ENCODE measurements at places on chromosomes 11 and 22. TPM values are rescaled to one million over a fixed set of nuclear protein-coding genes. Genes with fewer than 3 reads are reported as not detected.

The CCDC89 gene
- total RNA-seq, result 0.24 TPM

The TMEM109 gene
- 124 TPM for total RNA-seq

The SMC1B gene
- total RNA-seq, result not detected

The KCNA4 gene
- 8.1 TPM for total RNA-seq

The DEPDC5 gene
- 7.0 TPM for total RNA-seq

The OR5D18 gene
- not detected for total RNA-seq

The IL18BP gene
- total RNA-seq, result 3.0 TPM

The MTNR1B gene
- total RNA-seq, result not detected

The NXPE2 gene
- 0.22 TPM for total RNA-seq

The SCGB2A2 gene
- total RNA-seq, result not detected

The ZNHIT2 gene
- total RNA-seq, result 8.7 TPM

The ANO3 gene
- 0.16 TPM for total RNA-seq

The TRPC6 gene
- 0.93 TPM for total RNA-seq

The CSTF3 gene
- total RNA-seq, result 5.5 TPM

The FGF19 gene
- not detected for total RNA-seq

The P2RX3 gene
- 1.4 TPM for total RNA-seq

The GANAB gene
- 71.8 TPM for total RNA-seq

The OR52N4 gene
- total RNA-seq, result not detected

The IRF7 gene
- total RNA-seq, result 14.9 TPM

The RAB36 gene
- total RNA-seq, result 0.59 TPM

The SAAL1 gene
- 4.5 TPM for total RNA-seq

The OR52I2 gene
- total RNA-seq, result not detected

The TPCN2 gene
- total RNA-seq, result 4.2 TPM

The TPST2 gene
- 63.4 TPM for total RNA-seq

The NFAM1 gene
- total RNA-seq, result 3.5 TPM

The PDGFB gene
- 21.9 TPM for total RNA-seq

The TMEM121B gene
- 1.1 TPM for total RNA-seq

The SERPIND1 gene
- total RNA-seq, result 4.1 TPM

The IFITM10 gene
- total RNA-seq, result 0.47 TPM

The OR4D5 gene
- not detected for total RNA-seq

The MN1 gene
- 13.0 TPM for total RNA-seq

The TRPM5 gene
- not detected for total RNA-seq

The C11orf21 gene
- 11.9 TPM for total RNA-seq

The CEP126 gene
- 3.7 TPM for total RNA-seq

The DLAT gene
- 98.1 TPM for total RNA-seq

The CD3E gene
- total RNA-seq, result 1.8 TPM

The MPEG1 gene
- 10.0 TPM for total RNA-seq

The RBMXL2 gene
- total RNA-seq, result not detected

The PITPNM1 gene
- total RNA-seq, result 30.7 TPM

The LRRC32 gene
- 56.0 TPM for total RNA-seq

The MOV10L1 gene
- 1.1 TPM for total RNA-seq

The BARX2 gene
- 1.4 TPM for total RNA-seq

The PGA5 gene
- total RNA-seq, result 0.48 TPM

The PVALB gene
- not detected for total RNA-seq

The C11orf42 gene
- total RNA-seq, result not detected

The C11orf98 gene
- 40.1 TPM for total RNA-seq

The LRP4 gene
- 22.5 TPM for total RNA-seq

The NCR3LG1 gene
- 2.0 TPM for total RNA-seq

The FAM227A gene
- 0.70 TPM for total RNA-seq

The SLC35F2 gene
- total RNA-seq, result 5.8 TPM

The ANO9 gene
- total RNA-seq, result 0.11 TPM

The CRYBB2 gene
- total RNA-seq, result not detected

The GAL gene
- total RNA-seq, result not detected

The VPS37C gene
- 28.8 TPM for total RNA-seq

The MPPED2 gene
- total RNA-seq, result 1.6 TPM

The NELL1 gene
- not detected for total RNA-seq

The FBLN1 gene
- total RNA-seq, result 354 TPM

The OR5B21 gene
- total RNA-seq, result not detected

The ART1 gene
- not detected for total RNA-seq
